ENCODE measurements at places on chromosomes 3 and 15. TPM values are rescaled to one million over a fixed set of nuclear protein-coding genes. Genes with fewer than 3 reads are reported as not detected.
A peak's percentile ranks its signal among the peaks of the same experiment; 100 is the strongest.

DNA sequence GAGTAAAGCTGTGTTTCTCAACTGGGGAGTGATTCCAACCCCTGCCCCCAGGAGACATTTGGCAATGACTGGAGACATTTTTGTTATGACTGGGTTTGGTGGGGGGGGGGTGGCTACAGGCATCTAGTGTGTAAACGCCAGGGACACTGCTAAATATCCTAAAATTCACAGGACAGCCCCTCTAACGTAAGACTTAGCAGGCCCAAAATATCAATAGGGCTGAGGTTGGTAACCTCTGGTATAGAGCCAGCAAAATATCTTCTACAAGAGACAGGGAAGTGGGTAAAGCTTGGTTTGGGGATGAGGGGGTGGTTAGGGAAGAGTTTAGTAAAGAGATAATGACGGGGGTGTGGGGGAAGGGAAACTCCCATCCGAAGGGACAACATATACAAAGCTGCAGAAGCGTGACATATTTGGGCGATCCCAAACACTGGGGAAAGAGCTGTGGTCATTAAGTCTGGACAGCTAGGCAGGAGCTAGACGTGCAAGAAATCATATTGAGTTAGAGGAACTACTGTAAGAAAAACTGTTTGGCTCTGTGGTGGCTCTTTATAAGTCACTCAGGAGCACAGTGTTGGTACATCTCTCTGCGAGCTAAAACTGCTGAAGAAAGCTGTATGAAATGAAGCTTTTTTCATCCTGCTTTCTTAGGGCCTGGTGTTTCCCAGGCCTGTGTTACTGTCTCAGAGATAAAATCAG lies 697 bp upstream of the TRIM69 start:
- DNase-seq, result peak; percentile 82
- H3K27ac ChIP-seq, result peak overlapping the region; percentile 96
- H3K4me1 ChIP-seq, result peaks cover 63% of the 10 kb centered on the region
- peaks cover 34% of the 10 kb centered on the region for H3K36me3 ChIP-seq

The IGSF10 gene
- not detected for total RNA-seq

- H3K4me1 ChIP-seq, result no peaks in the 10 kb centered on the region
- H3K27ac ChIP-seq, result no peak overlapping the region
Observed at GRCh38 chr15:29712149-29712885, 110.0 kb downstream of the TJP1 start.

The PSTPIP1 gene
- total RNA-seq, result 164 TPM

- H3K36me3 ChIP-seq, result peaks cover 5% of the 10 kb centered on the region
- no peak for DNase-seq
- no peak overlapping the region for H3K4me3 ChIP-seq
- no peaks in the 10 kb centered on the region for H3K4me1 ChIP-seq
- H3K27ac ChIP-seq, result no peak overlapping the region
- H3K27me3 ChIP-seq, result no peaks in the 10 kb centered on the region
Observed at GRCh38 chr15:49361370-49361769, 61.7 kb upstream of the FGF7 start.

The NKTR gene
- 65.9 TPM for total RNA-seq

The PCOLCE2 gene
- total RNA-seq, result 0.57 TPM

- no peaks in the 10 kb centered on the region for H3K27me3 ChIP-seq
- DNase-seq, result no peak
- peak overlapping the region; percentile 94 for H3K27ac ChIP-seq
- peak overlapping the region; percentile 97 for H3K4me3 ChIP-seq
- H3K4me1 ChIP-seq, result peaks cover 65% of the 10 kb centered on the region
Observed at GRCh38 chr3:69088063-69088462, 3.3 kb downstream of the ARL6IP5 start.

GRCh38 chr3:148727231-148727630 lies 29.5 kb downstream of the AGTR1 start:
- peak; percentile 10 for DNase-seq
- H3K4me3 ChIP-seq, result no peak overlapping the region
- H3K36me3 ChIP-seq, result no peaks in the 10 kb centered on the region
- H3K27ac ChIP-seq, result no peak overlapping the region
- no peaks in the 10 kb centered on the region for H3K4me1 ChIP-seq
- H3K27me3 ChIP-seq, result no peaks in the 10 kb centered on the region

The SLC7A14 gene
- not detected for total RNA-seq

The MKRN3 gene
- total RNA-seq, result 3.8 TPM

GRCh38 chr3:52925405-52926313 lies 28.3 kb upstream of the STIMATE start:
- H3K4me3 ChIP-seq, result no peak overlapping the region
- DNase-seq, result no peak
- peaks cover 27% of the 10 kb centered on the region for H3K36me3 ChIP-seq
- peaks cover 9% of the 10 kb centered on the region for H3K4me1 ChIP-seq
- H3K27ac ChIP-seq, result peak overlapping the region; percentile 42
- no peaks in the 10 kb centered on the region for H3K27me3 ChIP-seq

DNA sequence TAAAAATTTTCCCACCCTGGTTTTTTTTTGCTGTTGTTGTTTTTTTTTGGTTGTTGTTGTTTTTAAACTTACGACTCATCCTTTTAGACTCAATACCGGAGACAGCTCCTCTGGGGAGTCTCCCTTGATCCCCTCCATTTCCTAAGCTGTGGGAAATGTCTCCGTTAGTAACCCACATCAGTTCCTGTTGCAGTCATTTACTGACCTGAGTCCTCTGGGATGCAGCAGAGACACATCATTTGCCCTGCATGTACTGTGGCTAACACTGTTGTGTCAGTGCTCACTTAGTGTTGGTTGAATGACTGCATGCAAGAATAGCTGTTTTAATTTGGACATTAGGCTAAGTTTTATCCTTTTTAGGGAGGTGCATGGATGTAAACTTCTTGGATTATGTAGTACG lies 83.8 kb downstream of the MBNL1 start:
- H3K27me3 ChIP-seq, result no peaks in the 10 kb centered on the region
- H3K4me1 ChIP-seq, result peaks cover 51% of the 10 kb centered on the region
- DNase-seq, result peak; percentile 30

DNA sequence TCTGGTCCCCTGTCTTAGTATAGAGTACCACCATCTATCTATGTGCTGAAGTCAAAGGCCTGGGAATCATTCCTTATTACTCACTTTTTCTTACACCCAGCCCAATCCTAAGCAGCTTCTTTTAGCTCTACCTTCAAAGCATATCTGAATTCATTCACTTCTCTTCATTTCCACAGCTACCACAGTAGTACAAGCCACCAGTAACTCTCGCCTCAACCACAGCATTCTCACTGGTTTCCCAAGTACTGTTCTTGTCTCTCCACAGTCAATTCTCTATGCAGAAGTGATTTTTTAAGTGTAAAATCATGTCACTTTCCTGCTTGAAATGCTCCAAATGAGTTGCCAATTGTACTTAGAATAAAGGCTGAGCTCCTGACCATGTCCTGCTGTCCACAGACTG lies 401.7 kb downstream of the OXSM start:
- DNase-seq, result no peak
- H3K27ac ChIP-seq, result no peak overlapping the region
- H3K4me3 ChIP-seq, result no peak overlapping the region
- no peaks in the 10 kb centered on the region for H3K4me1 ChIP-seq

- H3K27me3 ChIP-seq, result no peaks in the 10 kb centered on the region
- peak; percentile 48 for DNase-seq
- H3K4me3 ChIP-seq, result peak overlapping the region; percentile 95
- peak overlapping the region; percentile 84 for H3K27ac ChIP-seq
- H3K36me3 ChIP-seq, result peaks cover 11% of the 10 kb centered on the region
- peaks cover 56% of the 10 kb centered on the region for H3K4me1 ChIP-seq
Observed at GRCh38 chr15:64844576-64845145, 2.9 kb downstream of the PLEKHO2 start.

DNA sequence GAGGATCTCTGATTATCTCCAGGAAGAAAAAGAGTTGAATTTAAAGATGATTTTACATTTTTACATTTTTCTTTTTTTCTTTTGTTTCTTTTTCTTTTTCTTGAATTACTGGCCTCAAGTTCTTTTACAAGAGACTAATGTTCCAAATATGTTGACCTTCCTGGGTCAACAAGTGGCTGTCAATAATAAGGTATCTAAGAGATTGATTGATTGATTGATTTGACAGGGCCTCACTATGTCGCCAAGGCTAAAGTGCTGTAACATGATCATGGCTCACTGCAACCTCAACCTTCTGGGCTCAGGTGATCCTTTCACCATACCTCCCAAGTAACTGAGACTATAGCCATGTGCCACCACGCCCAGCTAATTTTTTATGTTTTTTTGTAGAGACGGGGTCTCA lies 44.6 kb downstream of the KIF9 start:
- H3K4me3 ChIP-seq, result no peak overlapping the region
- no peak overlapping the region for H3K27ac ChIP-seq
- no peaks in the 10 kb centered on the region for H3K36me3 ChIP-seq
- no peaks in the 10 kb centered on the region for H3K27me3 ChIP-seq
- no peaks in the 10 kb centered on the region for H3K4me1 ChIP-seq

The PPCDC gene
- total RNA-seq, result 16.3 TPM

The PPP2R3A gene
- total RNA-seq, result 0.33 TPM

DNA sequence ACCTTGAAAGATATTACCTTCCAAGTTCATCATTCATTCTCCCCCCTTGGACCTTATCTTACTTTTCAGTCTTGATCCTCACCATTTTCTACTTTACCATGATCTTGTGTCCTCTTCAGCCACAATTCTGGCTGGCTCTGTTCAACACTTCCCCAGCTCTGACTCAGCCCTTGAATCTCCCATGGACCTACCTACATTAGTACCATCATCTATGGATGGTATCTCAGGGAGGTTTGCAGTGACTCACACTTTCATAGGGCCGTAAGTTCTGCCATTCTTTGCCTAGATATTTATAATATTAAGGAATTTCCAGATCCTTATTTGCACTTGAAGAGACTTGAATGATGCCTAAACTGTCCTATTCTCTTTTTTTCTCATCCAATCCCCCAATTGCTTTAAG lies 213.7 kb upstream of the RORA start:
- H3K4me1 ChIP-seq, result no peaks in the 10 kb centered on the region
- no peaks in the 10 kb centered on the region for H3K36me3 ChIP-seq
- no peak for DNase-seq

DNA sequence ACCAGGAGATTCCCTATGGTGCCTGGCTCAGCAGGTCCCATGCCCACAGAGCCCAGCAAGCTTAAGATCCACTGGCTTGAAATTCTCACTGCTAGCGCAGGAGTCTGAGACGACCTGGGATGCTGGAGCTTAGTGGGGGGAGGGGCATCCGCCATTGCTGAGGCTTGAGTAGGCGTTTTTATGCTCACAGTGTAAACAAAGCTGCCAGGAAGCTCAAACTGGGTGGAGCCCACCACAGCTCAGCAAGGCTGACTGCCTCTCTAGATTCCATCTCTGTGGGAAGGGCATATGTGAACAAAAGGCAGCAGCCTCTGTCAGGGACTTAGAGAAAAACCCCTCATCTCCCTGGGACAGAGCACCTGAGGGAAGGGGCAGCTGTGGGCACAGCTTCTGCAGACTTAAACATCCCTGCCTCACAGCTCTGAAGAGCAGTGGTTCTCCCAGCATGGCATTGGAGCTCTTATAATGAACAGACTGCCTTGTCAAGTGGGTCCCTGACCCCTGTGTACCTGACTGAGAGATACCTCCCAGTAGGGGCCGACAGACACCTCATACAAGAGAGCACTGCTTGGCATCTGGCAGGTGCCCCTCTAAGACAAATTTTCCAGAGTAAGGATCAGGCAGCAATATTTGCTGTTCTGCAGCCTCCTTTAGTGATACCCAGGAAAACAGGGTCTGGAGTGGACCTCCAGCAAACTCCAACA lies 231.5 kb upstream of the SETMAR start:
- H3K36me3 ChIP-seq, result peaks cover 6% of the 10 kb centered on the region
- no peak overlapping the region for H3K4me3 ChIP-seq
- H3K4me1 ChIP-seq, result peaks cover 5% of the 10 kb centered on the region
- H3K27me3 ChIP-seq, result no peaks in the 10 kb centered on the region

DNA sequence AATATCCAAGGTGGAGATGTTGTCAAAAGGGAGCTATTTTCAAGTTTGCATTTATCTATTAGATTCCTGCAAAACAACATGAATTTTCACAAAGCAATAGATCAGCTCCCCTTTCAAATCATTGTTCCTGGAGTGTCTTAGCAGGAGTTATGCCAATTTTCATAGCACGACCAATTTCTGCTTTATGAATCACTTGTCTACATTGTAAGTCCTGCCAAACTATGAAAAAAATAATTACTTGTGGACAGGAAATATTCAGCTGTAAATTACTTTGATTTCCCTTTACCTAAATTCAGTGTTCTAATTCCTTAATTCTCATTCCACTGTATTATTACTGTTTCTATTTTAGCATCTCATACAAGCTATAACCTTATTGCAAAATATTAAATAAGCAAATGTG lies 1289.6 kb downstream of the NSUN3 start:
- no peaks in the 10 kb centered on the region for H3K4me1 ChIP-seq

The CCDC39 gene
- not detected for total RNA-seq

GRCh38 chr15:53625260-53625659 lies 134.2 kb downstream of the WDR72 start:
- no peaks in the 10 kb centered on the region for H3K4me1 ChIP-seq
- H3K36me3 ChIP-seq, result no peaks in the 10 kb centered on the region
- H3K27ac ChIP-seq, result no peak overlapping the region
- no peaks in the 10 kb centered on the region for H3K27me3 ChIP-seq
- no peak for DNase-seq

The GNB4 gene
- total RNA-seq, result 0.59 TPM

GRCh38 chr3:153835540-153835939 lies 285.6 kb upstream of the ARHGEF26 start:
- no peak overlapping the region for H3K4me3 ChIP-seq
- H3K27ac ChIP-seq, result no peak overlapping the region
- DNase-seq, result no peak

GRCh38 chr15:95684693-95685115 lies 645.8 kb upstream of the NR2F2 start:
- no peaks in the 10 kb centered on the region for H3K27me3 ChIP-seq
- H3K4me1 ChIP-seq, result no peaks in the 10 kb centered on the region
- H3K4me3 ChIP-seq, result no peak overlapping the region
- no peaks in the 10 kb centered on the region for H3K36me3 ChIP-seq

DNA sequence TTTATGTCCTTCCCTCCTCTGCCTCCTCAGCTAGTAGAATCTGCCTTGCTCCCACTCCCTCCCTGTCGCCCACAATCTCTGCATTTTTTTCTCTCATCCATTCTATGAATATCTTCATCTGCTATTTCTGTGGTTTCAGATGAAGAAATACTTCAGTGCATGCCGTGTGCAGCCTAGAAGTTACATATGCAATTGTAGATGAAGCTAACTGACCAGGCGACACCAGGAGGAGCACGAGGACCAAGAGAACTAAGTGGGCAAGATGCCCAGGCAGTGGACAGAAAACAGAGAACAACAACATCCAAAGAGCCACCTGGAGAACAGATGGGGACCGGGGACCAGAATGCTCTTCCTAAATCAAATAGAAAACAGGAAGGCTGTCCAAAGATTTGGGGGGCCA lies 121.4 kb upstream of the ATP11B start:
- H3K4me1 ChIP-seq, result no peaks in the 10 kb centered on the region
- no peak overlapping the region for H3K4me3 ChIP-seq

The RNF168 gene
- 27.2 TPM for total RNA-seq

The ISL2 gene
- total RNA-seq, result 0.19 TPM

DNA sequence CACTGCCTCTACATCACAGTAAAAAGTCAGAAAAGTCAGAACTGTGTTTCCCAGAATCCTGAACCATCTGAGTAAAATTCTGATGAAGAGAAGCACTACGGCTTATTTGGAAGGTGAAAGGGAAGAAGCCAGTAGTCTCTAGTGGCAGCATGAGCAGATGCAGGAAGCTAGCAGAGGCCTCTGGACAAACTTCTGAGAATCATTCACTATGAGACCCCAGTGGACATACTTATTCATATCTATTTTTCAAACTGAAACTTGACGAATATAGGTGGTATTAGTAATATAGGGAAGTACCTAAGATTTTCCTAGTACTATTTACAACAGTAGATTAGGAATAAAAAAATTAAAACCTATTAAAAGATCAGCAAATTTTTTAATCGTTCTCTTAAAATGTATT lies 272.8 kb upstream of the TTC14 start:
- H3K27me3 ChIP-seq, result no peaks in the 10 kb centered on the region
- DNase-seq, result no peak
- no peak overlapping the region for H3K4me3 ChIP-seq

Data from activated CD4-positive, alpha-beta memory T cell treated with anti-CD3 and anti-CD28 coated beads for 36 hours (primary cell).